ENCODE measurements at places on chromosomes 11 and 22.
A peak's percentile ranks its signal among the peaks of the same experiment; 100 is the strongest.

- peak; percentile 69 for DNase-seq
Observed at GRCh38 chr22:17171153-17172028, 12.3 kb upstream of the HDHD5 start.

GRCh38 chr11:119778391-119779194 is 49.6 kb upstream of the NECTIN1 start:
- no peak for DNase-seq

DNA sequence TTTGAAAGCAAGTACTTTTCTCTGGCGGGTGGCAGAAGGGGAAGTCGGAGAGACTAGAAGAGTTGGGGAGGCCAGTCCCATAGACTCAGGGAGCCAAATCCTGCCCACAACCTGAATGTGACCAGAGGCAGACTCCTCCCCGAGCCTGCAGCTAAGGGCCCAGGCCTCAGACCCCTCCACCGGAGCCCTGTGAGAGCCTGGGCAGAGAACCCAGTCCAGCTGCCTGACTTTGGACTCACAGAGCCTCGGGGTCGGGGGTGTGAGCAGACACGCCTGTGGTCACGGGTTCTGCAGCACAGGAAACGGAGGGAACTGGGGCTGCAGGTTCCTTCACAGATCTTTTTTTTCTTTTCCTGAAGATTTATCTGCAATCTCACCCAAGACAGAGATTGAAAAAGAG is 312.3 kb downstream of the CTTN start:
- no peak for DNase-seq

DNA sequence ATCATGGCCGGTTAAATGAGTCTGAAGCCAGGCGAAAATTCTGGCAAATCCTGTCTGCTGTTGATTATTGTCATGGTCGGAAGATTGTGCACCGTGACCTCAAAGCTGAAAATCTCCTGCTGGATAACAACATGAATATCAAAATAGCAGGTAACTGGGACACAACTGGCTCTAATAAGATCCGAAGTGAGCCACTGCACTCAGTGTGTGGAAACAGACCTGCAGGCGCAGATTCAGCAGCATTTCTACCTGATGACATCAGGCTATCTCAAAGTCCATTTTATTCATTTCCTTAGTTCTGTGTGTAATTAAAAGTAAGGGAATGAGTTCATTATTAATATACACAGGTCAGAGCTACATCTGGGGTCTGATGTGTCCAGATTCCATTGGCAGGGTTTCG is 78.2 kb downstream of the PPP2R1B start:
- DNase-seq: peak; percentile 69

GRCh38 chr11:66559142-66559865 is 9.1 kb downstream of the CTSF start:
- DNase-seq: no peak

- no peak for DNase-seq
Observed at GRCh38 chr22:43042101-43042780, 27.3 kb upstream of the PACSIN2 start.

- DNase-seq: no peak
Observed at GRCh38 chr11:65640483-65641296, 2.8 kb downstream of the SIPA1 start.

GRCh38 chr11:95937358-95937757 is 13.5 kb upstream of the MTMR2 start:
- no peak for DNase-seq

DNA sequence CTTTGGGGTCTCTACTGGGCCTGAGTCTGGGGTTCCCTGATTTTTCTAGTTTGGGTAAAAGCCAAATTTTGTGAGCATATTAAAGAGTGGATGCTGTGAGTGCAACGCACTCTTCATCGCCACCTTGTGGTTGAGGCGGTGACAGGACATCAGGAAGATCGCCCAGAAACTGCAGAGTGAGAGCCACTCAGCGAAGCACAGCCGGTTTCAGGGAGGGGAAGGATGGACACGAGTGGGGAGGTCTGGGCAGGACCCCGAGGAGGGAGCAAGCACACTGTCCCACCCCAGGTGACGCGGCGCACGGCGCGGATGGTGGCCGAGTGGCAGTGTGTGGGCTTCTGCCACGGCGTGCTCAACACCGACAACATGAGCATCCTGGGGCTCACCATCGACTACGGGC is 9.1 kb downstream of the SELENOO start:
- peak; percentile 34 for DNase-seq

DNA sequence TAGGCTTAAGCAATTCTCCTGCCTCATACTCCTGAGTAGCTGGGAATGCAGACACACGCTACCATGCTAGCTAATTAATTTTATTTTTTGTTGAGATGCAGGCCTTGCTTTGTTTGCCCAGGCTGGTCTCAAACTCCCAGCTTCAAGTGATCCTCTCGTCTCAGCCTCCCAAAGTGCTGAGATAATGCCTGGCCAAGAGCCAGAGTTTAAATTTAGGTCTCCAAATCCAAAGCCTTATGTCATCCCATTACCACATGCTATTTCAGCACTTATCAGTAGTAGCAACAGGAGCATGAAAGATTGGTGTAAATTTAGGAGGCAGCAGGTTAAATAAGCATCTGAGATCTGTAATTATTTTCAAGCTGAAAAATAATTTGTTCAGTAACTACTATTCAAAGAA is 326.1 kb upstream of the ANO5 start:
- no peak for DNase-seq

- DNase-seq: no peak
Observed at GRCh38 chr11:125320347-125321076, 156.0 kb downstream of the PKNOX2 start.

DNA sequence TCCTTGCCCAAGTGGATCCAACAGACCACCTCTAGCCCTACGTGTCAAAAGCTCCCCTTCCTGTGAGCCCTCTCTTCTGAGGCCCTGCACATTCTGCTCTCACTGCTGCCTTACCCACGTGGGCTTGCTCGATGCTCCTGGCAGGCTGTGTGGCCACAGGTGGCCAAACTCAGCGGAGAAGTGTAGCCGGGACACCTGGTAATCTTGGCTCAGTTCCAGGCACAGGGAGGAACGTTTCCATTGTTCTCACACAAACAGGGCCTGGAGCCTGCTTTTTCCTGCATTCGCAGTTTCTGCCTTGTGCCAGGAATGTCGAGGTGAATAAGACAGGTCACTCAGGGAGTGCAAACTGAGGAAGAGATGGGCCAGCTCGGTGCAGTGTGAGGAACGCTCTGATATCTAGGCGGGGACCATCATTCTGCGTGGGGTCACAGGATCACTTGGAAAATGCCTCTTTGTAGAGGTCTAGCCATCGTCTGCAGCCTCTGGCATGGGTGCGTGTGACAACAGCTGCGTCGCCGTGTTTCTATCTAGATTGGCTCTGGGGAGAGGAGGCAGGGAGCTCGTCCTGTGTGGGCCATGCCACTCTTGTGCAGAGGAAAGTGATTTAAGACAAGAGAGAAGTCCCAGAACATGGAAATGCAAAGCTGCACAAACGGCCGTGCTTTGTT is 127.6 kb upstream of the PARVA start:
- no peak for DNase-seq

- DNase-seq: peak; percentile 38
Observed at GRCh38 chr11:559712-560304, 730 bp downstream of the LMNTD2 start.

DNA sequence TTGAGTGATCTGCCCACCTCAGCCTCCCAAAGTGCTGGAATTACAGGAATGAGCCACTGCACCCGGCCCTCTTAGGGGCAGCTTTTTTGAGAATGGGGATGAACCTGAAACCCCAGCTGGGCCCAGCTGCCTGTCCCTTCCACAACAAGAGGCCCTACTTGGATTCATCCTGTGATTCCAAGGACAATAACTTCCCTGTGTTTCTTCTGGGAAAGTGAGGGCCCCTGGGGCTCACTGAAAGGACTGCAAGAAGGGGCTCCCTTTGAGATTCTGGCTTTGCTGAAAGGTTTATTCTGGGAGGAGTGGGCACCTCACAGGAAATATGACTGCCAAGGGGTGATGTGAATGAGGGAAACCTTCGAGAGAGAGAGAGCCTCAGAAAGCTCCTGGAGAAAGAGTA is 12.3 kb upstream of the GNAZ start:
- DNase-seq: no peak

DNA sequence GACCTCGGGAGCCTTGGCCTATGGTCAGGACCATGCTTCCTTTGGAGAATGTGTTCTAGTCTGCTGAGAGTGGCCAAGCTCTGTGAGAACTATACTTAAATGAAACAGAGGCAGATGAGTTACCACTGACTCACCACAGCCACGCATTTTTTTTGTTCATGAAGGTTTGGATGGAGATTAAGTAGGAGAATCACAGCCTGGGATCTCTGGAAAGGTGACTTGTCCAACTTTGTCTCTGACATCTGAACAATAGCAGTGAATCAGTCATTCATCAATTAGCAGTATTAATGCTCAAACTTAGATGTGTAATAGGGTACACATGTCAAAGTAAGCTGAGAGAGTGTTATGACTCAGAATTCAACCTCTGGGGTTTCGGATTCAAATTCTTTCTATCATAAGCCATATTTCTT is 100.7 kb upstream of the ANO3 start:
- peak; percentile 77 for DNase-seq

- peak; percentile 33 for DNase-seq
Observed at GRCh38 chr22:41517172-41518047, 26.9 kb downstream of the POLR3H start.

DNA sequence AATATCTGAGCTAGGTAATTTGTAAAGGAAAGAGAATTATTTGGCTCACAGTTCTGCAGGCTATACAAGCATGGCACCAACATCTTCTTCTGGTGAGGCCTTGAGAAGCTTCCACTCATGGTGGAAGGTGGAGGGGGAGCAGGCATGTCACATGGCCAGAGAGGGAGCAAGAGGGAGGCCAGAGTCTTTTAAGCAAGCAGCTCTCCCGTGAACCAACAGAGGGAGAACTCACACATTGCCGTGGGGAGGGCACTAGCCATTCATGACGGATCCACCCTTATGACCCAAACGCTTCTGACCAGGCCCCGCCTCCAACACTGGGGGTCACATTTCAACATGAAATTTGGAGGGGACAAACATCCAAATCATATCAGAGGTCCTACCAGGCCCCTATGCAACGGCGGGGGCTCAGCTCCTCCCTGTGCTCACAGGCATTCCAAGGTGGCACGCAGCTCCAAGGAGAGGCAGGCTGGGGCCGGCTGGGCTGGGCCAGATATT is 4.6 kb downstream of the C11orf96 start:
- DNase-seq: peak; percentile 27

GRCh38 chr22:48403521-48404403 is 1423.9 kb downstream of the BRD1 start:
- DNase-seq: no peak

- no peak for DNase-seq
Observed at GRCh38 chr11:131652231-131652630, 281.8 kb downstream of the NTM start.

- DNase-seq: peak; percentile 62
Observed at GRCh38 chr11:62004473-62004872, 37.0 kb upstream of the FTH1 start.

DNA sequence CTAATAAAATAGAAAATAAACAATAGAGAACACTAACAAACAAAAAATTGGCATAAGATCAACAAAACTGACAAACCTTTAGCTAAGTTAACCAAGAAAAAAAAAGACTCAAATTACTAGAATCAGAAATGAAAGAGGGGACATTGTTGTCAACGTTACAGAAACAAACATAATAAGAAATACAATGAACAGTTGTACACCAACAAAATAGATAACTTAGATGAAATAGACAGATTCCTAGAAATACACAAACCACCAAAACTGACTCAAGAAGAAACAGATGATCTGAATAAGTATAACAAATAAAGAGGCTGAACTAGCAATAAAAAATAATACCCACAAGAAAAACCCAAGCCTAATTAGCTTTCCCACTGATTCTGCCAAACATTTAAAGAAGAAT is 34.7 kb upstream of the TMPRSS4 start:
- no peak for DNase-seq

DNA sequence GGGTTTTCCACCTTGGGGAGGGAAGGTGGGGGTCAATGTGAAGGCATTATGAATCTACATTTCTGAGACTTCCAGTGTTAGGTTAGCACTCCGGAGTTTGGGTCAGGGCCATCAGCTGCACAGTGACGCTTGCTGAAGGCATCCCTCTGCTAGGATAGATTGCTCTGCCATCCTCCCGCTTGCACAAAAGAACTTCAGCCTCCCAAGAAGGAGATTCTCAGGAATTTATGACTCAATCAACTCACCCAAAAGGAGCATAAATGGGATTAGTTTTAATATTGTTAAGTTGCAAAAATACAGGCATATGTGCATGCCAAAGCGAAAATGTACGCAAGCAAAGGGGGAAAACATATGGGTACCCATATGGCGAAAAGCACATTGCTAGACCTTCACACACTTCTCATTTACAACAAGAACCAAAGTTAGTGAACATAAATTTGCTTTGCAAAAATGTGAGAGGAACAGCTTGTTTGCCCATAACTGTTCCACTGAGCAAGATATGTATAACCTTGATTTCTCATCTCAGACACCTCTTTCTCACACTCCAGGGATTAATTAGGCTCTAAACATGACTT is 1013.0 kb downstream of the OPCML start:
- DNase-seq: no peak

DNA sequence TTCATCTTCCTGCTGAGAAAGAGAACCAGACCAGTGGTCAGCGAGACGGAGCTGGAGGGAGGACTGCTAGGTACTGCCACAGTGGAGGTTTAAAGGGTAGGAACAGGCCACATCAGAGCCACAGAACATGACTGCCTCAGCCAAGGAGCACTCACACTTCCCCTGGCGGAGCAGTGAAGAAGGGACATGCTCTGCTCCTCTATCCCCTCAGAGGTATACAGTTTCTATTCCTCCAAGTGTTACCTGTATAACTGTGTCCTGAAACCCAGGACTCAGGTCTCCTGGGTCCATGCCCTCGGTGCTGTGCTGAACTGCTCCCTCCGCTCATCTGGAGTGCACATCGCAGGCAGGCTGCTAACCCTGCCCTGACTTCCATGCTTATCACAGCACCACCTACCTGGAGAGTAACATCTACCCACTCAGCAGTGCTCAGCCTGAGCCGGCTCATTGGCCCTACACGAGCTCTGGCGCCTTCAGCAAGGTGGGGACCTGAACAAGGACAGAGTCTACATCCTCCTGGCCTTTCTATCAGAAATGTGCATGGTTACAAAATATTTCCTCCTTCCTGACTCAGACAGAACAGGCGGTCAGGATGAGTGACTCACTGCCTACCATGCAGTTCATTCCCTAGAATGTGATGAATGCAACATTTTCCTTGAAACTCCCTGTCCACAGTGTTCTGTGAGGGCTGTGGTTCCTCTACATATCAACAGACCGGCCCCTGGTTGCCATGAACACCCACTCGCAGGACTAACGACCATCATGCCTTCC is 52.9 kb downstream of the C11orf58 start:
- DNase-seq: peak; percentile 98

DNA sequence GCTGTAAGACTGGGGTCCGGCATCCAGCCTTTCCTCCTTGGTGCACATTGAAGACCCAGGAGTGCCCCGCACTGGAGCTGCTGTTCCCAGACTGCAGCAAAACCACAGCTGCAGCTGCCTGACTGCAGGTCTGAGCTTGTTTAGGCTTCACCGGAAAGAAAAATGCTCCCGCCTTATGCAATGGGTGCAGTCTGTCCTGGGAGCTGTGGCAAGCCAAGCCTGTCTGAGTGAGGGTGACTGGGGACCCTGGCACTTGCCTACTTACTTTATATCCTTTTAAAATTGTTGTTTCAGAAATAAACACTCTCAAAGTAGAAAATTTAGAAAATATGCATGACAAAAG is 23.3 kb upstream of the CD44 start:
- no peak for DNase-seq

- no peak for DNase-seq
Observed at GRCh38 chr22:50503475-50504145, 3.9 kb downstream of the LMF2 start.
